Activated CD4-positive, alpha-beta T cell treated with anti-CD3 and anti-CD28 coated beads for 36 hours (primary cell): ENCODE measurements at places on chromosomes 1 and 21.
A peak's percentile ranks its signal among the peaks of the same experiment; 100 is the strongest.

DNA sequence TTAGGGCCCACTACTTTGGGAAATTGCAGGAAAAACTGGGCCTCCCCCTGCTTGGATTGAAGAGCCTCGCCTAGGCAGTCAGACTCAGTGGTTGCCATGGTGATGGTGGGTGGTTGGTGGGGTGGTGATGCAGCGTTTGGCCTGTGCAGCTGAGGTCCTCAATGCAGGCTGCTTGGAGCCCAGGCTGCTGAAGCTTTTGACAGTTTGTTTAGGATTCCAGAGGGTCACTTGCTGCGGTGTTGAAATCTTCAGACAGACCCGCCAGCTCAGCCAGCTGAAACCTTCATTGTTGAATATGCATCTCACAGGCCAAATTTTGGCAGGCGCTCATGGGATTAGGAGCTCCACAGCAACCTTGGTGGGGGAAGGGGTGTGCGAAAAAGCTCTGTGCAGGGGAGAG lies 67.9 kb downstream of the CACNA1E start:
- peaks cover 25% of the 10 kb centered on the region for H3K27me3 ChIP-seq
- H3K27ac ChIP-seq: no peak overlapping the region
- H3K36me3 ChIP-seq: no peaks in the 10 kb centered on the region
- H3K4me3 ChIP-seq: no peak overlapping the region
- H3K4me1 ChIP-seq: no peaks in the 10 kb centered on the region
- no peak for DNase-seq

GRCh38 chr1:15948595-15949452 lies 27.1 kb downstream of the ZBTB17 start:
- peak overlapping the region; percentile 95 for H3K27ac ChIP-seq
- DNase-seq: peak; percentile 75
- peak overlapping the region; percentile 61 for H3K4me3 ChIP-seq
- peaks cover 50% of the 10 kb centered on the region for H3K36me3 ChIP-seq

DNA sequence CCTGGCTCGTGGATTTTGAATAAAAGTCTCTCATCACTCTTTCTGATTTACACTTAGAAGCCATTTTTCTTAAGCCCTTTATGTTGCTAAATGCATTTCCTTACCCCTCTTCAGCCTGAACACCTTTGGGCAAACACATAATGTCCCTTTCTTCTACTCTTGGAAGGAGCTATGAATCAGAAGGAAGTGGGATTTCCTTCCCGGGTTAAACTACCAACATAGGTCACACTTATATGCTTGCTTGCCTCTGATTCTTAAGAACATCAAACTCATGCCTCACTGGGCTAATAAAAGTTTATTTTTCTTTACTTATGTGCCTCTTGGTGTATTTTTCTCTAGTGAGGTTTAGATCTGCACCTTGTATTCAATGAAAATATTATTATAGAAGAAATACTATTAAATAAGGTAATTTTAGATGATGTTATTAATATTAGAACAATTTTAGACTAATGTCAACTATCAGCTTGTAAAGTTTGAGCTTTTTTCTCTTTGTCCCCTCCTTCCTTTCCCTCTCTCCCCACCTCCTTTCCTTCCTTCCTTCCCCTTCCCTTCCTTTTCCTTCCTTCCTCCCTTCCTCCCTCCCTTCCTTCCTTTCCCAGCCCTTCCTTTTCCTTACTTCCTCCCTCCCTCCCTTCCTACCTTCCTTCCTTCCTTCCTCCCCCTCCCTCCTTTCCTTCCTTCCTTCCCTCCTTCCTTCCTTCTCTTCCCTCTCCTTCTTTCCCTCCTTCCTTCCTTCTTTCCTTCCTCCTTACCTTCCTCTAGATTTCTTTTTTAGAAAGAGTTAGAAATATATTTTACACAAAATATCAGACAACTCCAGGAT lies 66.5 kb upstream of the KCNJ6 start:
- peaks cover 19% of the 10 kb centered on the region for H3K27me3 ChIP-seq
- H3K27ac ChIP-seq: no peak overlapping the region
- H3K4me1 ChIP-seq: no peaks in the 10 kb centered on the region
- H3K4me3 ChIP-seq: no peak overlapping the region
- no peak for DNase-seq

- peak; percentile 53 for DNase-seq
- H3K4me3 ChIP-seq: no peak overlapping the region
- no peak overlapping the region for H3K27ac ChIP-seq
- H3K27me3 ChIP-seq: no peaks in the 10 kb centered on the region
- no peaks in the 10 kb centered on the region for H3K4me1 ChIP-seq
Measured at GRCh38 chr1:76901158-76901767, 34.0 kb downstream of the ST6GALNAC5 start.
